ENCODE measurements at places on chromosomes 12 and 14.

- DNase-seq, result no peak
Measured at GRCh38 chr14:91125271-91125660, 11.4 kb downstream of the DGLUCY start.

GRCh38 chr14:103867523-103867953, 20.2 kb upstream of the PPP1R13B start:
- no peak for DNase-seq

DNA sequence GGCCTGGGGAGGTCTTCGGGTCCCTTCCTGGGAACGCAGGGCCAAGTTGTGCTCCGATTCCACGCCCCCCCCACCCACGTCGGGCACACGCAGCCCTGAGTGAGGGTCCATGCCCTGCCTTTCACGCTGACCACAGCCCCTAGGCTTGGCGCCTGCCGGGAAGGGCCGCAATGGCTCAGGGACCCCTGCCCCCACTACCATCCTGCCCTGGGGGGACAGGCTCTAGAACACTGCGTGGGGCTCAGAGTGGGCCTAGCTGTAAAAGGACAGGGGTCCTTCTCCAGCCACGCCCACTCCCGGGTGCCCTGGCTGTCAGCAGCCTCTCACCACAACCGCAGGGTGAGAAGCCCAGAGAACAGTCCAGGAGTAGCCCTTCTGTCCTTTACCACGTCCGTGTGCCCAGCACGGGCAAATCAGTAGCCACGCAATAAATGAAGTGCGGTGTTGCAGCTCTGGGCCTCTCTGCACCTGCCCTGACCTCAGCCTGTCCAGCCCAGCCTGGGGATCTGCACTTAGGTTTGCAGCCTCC, 9.4 kb upstream of the GPR68 start:
- DNase-seq, result no peak

- DNase-seq, result peak; percentile 48
Measured at GRCh38 chr12:105466901-105467598, 136.6 kb downstream of the C12orf75 start.

GRCh38 chr14:102630405-102630804, 38.0 kb downstream of the RCOR1 start:
- no peak for DNase-seq

DNA sequence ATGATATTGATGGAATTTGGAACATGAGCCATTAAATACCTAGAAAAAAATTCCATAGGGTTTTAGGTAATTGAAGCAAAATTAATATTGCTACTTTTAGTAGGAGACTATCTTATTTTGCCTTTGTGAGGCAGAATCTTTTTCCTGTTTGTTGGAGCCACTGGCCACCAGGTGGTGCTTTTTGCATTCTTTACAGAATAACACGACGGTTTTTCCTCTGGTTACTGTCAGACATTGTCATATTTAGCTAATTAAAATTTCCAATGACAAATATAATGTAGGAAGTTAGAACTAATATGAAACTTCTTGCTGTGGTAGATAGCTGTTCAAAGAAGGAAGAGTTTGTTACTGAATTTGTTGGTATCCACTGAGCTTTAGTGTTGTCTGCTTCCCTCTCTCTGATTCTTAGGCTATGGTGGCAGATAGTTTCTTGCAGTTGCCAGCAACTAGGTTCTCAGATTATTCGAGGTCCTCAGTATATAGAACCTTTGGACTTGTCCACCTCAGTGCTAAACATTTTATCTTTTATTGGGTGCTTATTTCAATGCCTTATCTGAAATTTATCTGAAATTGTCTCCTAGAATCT, 25.7 kb downstream of the RAB21 start:
- DNase-seq, result peak; percentile 41

GRCh38 chr12:9779209-9779608, 18.5 kb upstream of the CD69 start:
- DNase-seq, result no peak

GRCh38 chr14:56061051-56061450, 57.2 kb upstream of the PELI2 start:
- DNase-seq, result no peak

DNA sequence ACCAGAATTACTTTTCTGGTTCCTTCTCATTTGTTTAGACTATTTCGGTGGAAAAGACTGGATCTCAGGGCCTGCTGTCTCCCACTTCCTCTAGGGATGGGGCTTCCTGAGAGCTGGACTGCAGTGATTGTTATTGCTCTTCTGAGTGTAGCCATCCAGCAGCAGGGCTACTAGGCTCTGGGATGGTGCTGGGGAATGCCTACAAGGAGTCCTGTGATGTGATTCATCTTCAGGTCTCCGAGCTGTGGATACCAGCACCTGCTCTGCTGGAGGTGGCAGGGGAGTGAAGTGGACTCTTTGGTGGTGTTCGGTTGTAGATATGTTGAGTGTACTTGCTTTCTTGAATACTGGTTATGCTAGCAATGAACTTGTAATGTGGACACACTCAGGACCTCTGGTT, 42.7 kb downstream of the AEBP2 start:
- DNase-seq, result no peak

- peak; percentile 93 for DNase-seq
Measured at GRCh38 chr14:38339696-38340095, 83.8 kb upstream of the CLEC14A start.

DNA sequence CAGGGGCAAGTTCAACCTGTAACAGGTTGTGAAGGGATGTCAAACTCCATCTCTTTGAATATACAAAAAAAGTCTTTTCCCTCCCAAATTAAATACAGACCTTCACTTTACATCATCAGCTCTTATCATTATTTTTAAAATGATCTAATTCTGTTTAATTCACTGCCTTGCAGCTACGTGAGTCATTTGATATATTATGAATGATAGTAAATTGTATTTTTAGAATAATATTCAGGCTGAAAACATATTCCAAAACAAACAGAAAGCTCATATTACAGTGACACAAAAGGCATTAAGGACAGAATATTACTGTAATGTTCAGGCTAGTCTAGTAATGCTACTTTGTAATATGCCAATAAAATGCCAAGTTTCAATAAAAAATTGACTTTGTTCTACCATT, 53.3 kb downstream of the BCAT1 start:
- DNase-seq, result no peak

- no peak for DNase-seq
Measured at GRCh38 chr12:129675947-129676346, 227.9 kb downstream of the TMEM132D start.

GRCh38 chr14:32171469-32171868, 30.4 kb upstream of the RNU6-7 start:
- DNase-seq, result no peak

DNA sequence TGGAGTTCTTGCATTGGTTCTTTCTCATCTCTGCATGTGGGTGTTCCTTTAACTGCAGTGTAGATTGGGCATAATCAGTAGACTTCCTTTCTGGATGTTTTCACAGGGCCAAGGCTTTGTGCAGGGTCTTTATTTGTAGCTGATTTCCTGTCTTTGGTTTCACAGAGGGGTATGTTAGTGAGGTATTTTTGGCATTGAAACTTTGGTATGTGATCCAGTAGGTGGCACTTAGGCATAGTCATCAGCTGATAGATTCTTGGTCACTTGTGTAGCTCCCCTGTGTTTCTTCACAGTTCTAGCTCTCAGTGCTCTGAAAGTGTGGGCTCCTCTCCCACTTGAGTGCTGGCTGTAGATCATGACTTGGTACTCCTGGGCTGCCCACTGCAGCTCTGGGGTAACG, 52.7 kb upstream of the LMO3 start:
- DNase-seq, result no peak

DNA sequence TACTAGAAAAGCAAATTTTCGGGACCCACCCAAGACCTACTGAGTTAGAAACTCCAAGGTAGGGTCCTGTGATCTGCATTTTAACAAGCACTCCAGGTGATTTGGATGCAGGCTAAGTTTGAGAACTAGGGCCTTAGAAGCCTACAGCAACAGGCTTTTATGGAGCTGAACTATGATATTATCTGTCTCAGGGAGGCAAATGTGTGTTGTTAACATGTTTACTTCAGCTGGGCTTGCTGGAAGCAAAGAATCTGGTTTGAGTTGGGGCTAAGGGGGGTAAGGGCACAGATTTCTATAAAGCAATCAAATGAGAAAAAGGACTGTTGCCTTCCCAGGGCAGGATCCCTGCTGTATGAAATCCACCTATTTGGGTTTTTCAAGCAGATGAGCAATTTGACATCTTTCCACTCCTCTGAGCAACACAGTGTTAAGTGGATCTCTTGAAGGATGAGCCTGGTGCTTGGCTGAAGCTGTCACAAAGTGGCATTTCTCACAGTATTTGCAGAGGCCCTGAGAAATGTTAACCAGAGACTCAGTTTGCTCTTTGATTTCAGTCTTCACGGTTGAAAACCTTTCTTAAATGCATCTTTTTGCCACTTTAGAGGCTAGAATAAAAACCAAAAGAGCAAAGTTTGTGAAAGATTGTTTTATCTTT, 36.2 kb upstream of the SOCS2 start:
- no peak for DNase-seq

DNA sequence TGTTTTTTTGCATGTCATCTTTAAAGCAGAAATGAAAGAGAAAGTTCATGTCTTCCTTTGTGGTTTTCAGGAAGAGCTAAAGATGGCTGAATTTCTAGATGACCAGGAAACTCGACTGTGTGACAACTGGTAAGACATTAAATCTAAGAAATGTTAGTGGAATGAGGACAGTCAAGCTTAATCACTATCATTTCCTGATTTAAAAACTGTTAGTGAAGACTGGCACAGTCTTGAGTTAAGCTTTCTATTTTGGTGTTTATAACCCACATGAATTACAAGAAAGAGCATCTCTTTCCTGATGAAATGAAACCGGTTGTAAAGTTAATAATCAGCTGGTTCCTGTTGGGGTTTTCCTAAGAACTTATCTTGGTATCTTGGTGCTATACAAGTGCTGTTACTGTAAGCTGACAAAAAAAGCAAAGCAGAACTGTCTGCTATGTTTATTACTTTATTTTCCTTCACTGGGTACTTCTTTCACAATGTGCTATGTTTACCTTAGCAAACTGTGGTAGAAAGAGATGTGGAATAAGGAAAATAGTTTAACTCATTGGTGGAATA, 5.2 kb downstream of the TRAFD1 start:
- DNase-seq, result no peak

GRCh38 chr12:11697670-11698387, 48.4 kb downstream of the ETV6 start:
- DNase-seq, result peak; percentile 67

- no peak for DNase-seq
Measured at GRCh38 chr12:59179231-59179630, 258.9 kb upstream of the LRIG3 start.

- DNase-seq, result no peak
Measured at GRCh38 chr12:14481201-14481600, 86.5 kb downstream of the PLBD1 start.

GRCh38 chr14:95498622-95499353, 17.7 kb downstream of the SYNE3 start:
- no peak for DNase-seq

DNA sequence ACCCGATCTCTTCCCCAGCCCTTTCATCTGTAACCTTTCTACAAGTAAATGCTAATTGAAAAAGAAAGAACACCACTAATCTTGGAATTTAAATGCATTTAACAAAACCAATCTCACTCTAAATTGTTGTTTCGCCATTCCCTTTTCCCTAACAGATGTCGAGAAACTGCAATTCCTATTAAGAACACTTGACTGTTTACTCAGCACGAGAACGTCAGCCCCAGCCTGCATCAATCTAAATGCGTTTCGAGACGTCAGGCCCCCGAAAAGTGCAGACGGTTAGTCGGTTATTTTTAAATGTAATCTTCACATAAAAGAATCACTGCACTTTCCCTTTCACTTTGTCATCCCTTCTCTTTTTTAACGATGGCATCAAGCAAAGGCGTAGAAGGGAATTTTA, 837.6 kb downstream of the VRK1 start:
- DNase-seq, result no peak

- peak; percentile 58 for DNase-seq
Measured at GRCh38 chr12:24780697-24781368, 168.1 kb downstream of the BCAT1 start.

DNA sequence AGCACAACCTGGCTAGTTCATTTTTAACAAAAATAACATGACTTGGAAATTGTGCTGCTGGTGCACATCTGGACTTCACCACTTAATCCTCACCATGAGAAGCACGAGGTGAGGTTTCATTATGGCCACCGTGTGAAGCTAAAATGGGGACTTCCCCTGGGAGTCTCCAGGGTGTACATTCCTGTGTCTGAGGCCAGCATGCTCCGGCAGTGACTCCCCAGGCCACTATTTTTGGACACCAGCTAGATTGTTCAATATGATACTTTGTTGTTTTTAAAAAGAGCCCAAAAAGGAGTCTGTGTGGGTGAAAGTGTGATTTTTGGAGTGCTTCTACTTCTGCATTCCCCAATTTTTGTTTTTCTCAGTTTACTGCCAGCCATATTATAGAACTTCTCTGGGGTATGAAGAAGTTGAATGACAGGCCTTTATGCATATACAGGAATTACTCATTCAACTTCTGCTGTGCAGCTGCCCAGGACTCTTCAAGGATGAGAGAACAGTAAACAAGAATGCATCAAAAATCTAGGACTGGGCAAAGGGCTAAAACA, 16.9 kb upstream of the AICDA start:
- DNase-seq, result peak; percentile 61

GRCh38 chr14:76955575-76956315, 72.8 kb downstream of the IRF2BPL start:
- DNase-seq, result peak; percentile 63

GRCh38 chr14:34029921-34030334, 79.1 kb upstream of the EGLN3 start:
- peak; percentile 47 for DNase-seq

GRCh38 chr14:48957486-48957885, 628.7 kb downstream of the RPS29 start:
- no peak for DNase-seq

DNA sequence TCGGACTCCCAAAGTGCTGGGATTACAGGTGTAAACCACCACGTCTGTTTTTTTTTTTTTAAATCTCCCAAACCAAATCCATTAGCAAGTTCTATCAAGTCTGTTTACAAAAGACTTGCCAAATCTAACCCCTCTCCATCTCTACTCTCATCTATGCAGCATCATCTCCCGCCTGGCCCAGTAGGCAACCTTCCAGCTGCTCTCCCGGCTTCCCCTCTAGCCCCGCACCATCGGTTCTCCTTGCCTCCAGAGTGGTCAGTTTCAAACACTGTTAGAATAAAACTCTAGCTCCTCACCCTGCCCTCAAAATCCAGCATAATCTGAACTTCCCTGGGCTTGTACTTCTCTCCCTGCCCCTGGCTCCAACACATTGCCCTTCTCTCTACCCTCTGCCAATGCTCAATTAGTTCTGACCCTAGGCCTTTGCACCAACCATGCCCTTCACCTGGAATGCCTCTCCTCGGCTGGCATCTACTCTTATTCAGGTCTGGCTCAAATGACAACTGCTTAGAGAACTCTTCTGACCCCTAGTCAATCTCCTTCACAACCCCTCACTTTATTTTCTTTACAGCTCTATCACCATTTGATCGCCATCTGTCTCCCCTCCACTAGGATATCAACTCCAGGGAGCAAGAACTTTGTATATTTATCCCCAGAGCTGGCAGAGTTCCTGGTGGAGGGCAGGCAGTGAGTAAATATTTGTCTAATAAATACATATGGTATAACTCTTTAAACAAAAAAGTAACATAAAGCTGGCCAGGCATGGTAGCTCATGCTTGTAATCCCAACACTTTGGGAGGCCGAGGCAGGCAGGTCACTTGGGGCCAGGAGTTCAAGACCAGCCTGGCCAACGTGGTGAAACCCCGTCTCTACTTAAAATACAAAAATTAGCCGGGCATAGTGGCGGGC, 4.9 kb downstream of the WSB2 start:
- DNase-seq, result no peak

- DNase-seq, result peak; percentile 60
Measured at GRCh38 chr12:21710958-21711775, 53.5 kb upstream of the LDHB start.

- DNase-seq, result no peak
Measured at GRCh38 chr12:98213556-98213955, 301.8 kb upstream of the TMPO start.
